Stimulated activated CD4-positive, alpha-beta T cell treated with anti-CD3 and anti-CD28 coated beads, Interleukin-15, amount 100 ng/mL, for 48 hours (primary cell): ENCODE measurements at places on chromosomes 1 and 21.

DNA sequence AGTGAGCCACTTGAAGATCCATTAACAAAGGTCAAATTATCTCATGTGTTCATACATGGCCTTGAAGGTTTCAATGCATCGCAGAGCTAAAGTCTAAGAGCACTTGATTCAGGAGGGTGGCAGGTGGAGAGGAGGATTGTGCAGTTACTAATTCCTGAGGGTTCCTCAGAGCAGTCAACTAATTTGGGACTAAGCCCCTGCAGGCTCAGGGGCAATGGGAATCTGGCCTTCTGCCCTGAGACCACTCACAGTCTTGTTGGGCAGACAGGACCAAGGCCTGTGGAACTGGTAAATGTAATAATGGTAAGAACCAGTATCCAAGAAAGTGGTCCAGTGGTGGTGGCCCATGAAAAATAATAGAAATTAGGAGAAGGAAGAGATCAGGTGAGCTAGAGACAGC lies 127.4 kb upstream of the HMGB4 start:
- DNase-seq, result no peak

DNA sequence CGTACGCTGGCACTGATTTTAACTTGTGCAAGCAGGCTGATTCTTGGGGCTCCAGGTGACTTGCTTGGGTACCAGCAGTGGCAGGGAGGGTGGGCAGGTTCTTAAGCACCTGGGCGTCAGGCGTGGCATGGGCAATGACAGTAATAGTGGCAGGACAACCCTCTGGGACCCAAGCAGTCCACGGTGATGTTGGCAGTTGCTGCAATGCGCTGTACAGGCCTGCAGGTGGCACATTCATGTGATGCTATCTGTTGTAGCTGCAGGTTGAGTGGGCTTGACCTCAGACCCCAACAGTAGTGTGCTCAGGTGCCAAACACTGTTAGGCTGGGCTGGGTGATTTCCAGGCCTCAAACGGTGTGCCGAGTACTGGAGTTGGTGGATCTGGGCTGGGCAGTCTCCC lies 10.2 kb upstream of the OR10J4 start:
- no peak for DNase-seq

- DNase-seq, result no peak
These were observed 836.7 kb downstream of the PLA2G4A start for GRCh38 chr1:187665483-187665882.

DNA sequence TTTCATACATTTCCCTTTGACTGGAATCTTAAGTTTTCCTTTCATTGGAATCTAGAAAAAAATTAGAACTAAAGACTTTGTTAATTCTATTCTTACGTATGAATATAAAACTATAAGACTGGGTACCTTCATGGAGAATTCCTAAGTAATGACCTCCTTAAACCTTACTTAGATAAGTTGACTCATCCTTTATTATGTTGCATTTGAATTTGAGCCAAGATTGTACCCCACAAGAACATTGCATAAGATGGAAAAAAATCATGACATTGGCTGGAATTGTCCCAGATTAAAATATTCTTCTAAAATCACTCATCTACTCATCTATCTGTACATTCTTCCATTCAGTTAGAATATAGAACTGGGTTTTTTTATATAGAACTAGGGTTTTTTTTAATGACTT lies 137.4 kb downstream of the C1orf21 start:
- no peak for DNase-seq

GRCh38 chr1:150273311-150273710 lies 721 bp downstream of the C1orf54 start:
- DNase-seq, result no peak

GRCh38 chr1:169809370-169810095 lies 14.8 kb upstream of the METTL18 start:
- DNase-seq, result no peak

DNA sequence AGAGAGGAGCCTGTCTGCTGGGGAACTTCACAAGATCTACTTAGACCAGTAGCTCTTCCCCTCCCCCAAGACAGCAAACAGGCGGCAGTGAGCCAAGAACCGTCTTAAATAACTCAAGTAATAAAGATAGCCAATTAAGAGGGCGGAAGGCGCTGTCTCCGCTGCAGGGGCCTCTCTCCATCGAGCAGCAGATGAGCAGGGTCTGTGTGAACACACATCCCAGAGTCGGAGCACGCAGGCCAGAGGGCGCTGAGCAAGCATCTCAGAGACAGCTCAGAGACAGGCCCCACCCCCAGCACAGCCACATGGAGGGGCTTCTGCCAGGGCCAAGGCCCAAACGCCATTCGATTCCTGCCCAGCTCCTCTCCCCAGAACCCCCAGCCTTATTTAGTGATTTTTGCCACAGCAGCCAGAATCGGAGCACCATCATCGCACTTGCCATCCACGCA lies 11.1 kb downstream of the IFFO2 start:
- DNase-seq, result no peak

DNA sequence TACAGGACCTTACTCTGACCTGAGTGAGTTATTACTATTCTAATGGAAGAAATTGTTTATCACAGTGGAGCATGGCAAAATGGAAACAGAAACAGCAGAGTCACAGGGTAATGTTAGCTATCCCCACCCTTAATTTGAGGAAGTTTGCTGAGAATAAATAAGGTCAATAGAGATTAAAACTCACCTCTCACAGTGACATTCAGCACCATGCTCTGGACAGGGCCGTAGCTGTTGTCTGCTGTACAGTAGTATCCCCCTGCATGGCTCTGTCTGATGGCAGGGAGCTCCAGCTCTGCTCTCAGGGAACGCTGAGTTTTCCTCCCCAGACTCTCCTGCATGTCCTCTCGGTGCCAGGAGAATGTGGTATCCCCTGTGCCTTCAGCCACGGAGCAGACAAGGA lies 11.9 kb downstream of the FCRL4 start:
- no peak for DNase-seq

DNA sequence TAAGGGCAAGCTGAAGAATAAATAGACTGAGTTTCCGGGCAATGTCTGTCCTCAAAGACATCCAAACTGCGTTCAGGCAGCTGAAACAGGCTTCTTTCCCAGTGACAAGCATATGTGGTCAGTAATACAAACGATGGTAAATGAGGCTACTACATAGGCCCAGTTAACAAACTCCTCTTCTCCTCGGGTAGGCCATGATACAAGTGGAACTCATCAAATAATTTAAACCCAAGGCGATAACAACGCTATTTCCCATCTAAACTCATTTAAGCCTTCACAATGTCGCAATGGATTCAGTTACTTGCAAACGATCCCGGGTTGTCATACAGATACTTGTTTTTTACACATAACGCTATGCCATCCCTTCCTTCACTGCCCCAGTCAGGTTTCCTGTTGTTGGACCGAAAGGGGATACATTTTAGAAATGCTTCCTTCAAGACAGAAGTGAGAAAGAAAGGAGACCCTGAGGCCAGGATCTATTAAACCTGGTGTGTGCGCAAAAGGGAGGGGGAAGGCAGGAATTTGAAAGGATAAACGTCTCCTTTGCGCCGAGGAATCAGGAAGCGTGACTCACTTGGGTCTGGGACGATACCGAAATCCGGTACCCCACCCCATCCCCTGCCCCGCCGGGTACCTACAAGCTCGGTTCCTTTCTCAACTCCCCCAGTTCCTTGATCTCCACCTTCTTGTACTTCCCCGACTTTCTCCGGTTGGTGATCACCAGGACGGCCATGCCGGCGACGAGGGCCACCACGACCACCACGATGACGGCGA lies 1.3 kb downstream of the TACSTD2 start:
- no peak for DNase-seq
